ENCODE measurements at places on chromosomes 1 and 21.
A peak's percentile ranks its signal among the peaks of the same experiment; 100 is the strongest.

DNA sequence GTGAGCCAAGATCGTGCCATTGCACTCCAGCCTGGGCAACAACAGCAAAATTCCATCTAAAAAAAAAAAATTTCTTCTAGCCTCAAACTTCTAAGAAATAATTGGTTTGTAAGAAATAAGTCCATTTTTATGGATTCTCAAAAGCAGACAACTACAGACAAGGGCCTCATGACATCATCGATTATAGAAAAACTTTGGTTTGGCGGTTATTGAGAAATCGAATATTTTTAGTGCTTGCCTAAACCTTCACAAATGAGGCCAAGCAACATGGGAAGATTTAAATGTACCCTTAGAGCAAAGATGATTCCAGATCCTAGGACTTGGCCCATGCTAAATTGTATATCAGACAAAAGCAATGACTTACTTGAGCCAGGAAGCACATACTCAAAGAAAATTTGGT, 27.8 kb upstream of the MX1 start:
- DNase-seq: no peak

- no peak for DNase-seq
These were observed 10.7 kb upstream of the IFNAR1 start for GRCh38 chr21:33314111-33314510.

DNA sequence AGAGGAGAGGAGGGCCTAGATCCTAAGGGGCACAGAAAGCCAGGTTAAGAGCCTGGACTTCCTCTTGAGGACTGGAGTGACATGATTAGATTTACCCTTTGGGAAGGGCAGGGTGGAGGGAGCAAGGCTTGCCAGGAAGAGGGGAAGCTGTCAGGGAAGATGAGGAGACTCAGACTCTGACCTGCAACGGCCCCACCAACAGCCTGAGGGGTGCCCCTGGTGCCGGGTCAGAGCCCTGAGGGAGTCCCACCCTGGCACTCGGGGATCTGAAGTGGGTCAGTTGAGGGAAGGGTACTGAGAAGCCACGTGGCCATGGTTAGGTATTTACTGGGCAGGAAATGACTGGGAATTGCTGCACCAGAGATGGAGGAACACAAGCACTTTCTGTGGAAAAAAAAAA, 9.8 kb downstream of the ECE1 start:
- DNase-seq: no peak

- no peak for DNase-seq
These were observed 13.9 kb downstream of the IL6R start for GRCh38 chr1:154418923-154419619.

DNA sequence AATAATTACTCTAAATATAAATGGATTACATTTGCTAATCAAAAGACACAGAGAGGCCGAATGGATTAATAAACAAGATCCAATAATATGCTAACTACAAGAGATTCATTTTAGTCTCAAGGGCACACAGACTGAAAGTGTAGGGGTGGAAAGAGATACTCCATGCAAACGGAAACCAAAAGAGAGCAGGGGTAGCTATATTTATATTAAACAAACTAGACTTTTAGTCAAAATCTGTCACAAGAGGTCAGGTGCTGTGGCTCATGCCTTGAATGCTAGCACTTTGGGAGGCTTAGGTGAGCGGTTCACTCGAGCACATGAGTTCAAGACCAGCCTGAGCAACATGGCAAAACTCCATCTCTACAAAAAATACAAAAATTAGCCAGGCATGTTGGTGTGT, 33.6 kb upstream of the DISP1 start:
- DNase-seq: no peak

GRCh38 chr21:46557469-46557868, 47.4 kb downstream of the S100B start:
- no peak for DNase-seq

DNA sequence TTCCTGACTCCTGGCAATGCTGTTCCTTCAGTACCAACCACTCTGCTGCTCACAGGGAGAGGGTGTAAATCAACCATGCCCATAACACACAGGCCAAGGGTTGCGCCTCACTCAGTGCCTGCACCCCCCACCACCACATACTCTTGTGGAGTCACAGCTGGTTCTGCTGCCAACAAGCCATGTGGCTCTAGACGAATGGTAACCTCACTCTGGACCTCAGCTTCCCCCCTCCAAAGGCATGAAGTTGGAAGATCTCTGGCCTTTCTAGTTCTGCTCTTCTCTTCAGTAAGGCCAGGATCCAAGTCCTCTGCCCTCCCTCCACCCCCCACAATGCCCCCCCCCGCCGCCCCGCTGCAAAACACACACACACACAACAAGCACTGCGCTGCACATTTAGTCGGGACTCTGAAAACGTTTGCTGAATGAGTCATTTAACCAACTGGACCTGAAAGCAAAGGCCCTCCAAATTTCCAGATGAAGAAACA, 1.7 kb upstream of the GLIS1 start:
- no peak for DNase-seq

DNA sequence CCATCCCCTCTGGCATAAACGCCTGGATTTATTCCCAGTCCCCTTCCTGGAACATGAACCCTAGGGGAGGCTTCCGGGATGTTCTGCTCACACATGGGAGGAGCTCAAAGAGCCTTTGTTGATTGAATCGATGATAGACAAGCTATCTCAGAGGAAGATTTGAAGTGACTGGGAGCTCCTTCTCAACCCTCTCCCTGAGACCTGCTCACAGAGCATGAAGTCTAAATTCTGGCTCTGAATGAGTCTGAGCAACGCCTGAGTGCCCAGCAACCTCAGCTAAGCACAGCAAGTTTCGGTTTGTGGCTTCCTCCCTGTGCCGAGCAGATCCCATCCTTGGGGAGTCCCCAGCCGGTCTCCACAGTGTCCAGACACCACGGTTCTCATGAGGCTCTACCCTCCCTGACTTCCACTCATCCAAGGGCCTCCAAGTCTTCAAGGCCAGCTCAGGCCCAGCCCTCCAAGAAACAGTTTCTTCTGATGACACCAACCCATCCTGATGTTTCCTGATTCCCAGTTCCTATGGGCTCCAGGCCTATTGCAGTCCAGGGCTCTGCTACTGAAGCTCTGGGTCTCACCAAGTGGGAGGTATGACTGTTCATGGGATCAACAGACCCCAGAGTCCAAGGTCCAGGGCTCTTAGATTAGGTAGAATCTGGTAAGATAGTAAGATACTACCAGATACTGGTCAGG, 190.8 kb downstream of the DYRK1A start:
- no peak for DNase-seq

DNA sequence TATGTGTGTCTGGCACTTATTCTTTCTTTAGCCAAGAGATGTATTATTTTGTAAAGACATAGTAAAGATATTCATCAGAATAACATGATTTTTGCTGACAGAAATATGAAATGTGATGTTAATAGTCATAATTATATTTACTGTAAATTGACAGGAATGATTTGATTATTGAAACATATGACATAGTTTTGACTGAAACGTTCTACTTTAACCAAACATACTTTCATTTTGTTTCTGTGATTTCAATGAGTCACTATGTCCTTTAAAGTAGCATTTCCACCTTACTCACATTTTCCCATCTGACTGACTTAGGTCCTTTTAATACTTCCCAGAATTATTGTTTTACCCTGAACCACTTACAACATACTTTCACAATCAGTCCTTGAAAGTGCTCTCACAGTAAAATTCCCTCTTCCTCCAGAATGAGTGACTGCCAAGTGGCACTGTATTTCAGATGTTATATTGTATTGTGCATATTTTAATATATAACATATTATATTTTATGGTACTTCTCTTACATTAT, 437.9 kb downstream of the NCAM2 start:
- no peak for DNase-seq

DNA sequence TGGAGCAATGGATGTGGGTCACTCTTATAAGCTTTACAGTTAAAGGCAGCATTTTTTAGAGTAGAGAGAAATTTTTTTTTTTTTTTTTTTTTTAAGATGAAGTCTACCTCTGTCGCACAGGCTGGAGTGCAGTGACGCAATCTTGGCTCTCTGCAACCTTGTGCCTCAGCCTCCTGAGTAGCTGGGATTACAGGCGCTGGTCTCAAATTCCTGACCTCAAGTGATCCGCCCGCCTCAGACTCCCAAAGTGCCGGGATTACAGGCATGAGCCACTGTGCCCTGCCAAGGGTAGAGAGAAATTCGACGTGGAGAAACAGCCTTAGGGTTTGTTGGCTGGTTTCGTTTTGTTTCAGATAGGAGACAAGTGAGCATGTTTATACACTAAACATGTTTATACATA, 594.2 kb upstream of the ADAMTS5 start:
- no peak for DNase-seq

- no peak for DNase-seq
These were observed 18.3 kb downstream of the PBX1 start for GRCh38 chr1:164577291-164577690.

DNA sequence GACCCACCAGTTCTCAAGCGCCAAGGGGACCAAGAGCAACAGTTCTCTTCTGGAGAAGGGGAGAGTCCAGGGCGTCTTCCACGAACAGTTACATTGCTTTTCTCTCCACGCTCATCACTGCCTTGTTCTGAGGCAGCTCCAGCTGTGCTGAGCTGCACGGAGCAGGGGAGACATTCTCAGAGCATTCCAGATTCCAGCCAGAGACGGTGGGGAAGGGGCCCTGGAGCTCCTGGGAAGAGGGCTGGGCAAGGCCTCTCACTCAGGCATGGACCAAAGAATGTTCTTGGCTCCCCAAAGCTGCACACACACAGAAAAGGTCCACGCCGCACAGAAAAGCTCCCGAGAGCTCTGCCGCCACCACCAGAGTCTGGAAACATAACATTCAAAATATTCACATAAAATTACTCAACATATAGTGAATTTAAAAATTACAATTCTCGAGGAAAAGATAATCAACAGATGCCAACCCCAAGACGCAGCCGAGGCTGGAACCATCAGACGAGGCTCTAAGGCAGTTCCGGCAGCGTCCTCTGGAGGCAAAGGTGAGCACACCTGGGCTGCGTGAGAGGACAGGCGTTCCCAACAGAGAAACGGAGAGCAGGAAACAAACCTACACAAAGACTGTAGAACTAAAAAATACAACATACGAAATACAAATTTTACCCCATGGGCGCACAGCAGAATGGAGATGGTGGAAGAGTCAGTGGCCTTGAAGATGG, 40.5 kb downstream of the UBE2G2 start:
- no peak for DNase-seq

DNA sequence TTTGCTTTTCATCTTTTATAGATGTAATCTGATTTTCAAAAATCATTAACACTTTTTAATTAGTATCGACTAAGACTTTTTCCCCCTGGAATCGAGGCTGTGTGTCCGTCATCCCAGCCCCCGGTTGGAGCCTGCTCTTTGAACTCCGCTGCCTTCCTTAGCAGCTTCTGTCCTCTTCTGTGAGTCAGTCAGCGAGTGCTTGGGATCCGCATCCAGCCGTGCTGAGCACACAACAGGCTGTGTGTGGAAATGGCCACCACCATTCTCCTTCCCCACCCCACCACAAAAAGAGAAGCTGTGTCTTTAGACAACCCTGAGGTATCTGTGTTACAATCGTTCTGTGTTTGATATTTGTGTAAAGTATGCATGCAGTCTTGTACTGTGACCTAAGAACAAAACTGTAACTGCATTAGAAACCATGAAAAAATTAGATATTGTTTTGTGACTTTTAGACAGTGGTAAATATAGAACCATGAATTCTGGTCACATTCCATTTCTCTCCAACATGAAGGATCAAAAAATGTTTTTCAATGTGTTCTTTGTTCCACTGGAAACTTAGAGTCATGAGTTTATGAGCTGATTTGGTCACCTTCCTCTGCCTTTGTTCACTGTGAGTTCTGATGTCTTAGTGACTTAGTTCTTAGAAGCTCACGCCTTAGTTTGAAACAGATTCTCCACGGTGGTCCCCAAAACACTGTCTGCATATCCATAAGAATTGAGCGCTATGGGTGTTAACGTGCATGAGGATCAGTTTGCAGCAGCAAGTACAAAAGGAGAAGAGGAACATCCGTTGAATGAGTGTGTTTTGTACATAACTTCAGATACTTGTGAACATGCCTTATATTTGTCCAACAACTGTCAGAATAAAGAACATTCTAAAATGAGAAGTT, 64.7 kb downstream of the VPS26C start:
- DNase-seq: no peak

DNA sequence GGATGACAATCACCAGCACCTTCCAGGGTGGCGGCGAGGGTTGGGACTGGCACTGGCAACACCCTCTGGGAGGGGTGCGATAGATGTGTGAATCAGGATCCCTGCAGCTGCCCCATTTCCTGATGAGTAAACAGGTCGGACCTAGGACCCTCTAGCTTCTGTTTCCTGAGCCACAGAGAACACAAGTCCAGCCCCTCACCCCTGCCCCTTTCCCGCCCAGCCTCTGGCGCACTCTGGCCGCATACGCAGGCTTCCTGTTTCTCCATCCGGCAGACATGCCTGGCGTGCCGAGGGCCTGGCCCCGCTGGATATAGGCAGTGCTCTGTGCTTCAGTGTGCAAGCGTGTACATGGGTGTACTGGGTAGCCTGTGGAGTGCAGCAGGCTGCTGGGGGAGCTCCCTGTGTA, 4.6 kb downstream of the PEAR1 start:
- peak; percentile 51 for DNase-seq

- no peak for DNase-seq
These were observed 59.1 kb downstream of the EIF4G3 start for GRCh38 chr1:21117597-21118001.

DNA sequence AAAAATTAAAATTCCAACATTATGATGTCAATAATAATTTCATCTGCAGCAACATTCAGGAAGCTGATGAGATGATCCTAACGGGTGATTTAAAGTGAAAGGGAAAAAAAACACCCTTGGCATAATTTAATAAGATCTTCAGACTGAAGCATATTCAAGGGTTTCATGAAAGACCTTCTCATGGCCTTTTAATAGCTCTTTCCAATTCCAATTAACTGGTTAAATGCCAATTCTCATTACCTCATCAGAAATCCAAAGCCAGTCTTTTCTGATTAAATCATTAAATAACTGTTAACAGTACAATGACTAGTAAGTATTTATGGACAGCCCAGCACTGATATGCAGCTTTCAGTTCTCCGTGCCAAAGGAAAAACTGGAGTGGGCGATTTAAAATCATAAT, 407.5 kb downstream of the SMYD3 start:
- no peak for DNase-seq

DNA sequence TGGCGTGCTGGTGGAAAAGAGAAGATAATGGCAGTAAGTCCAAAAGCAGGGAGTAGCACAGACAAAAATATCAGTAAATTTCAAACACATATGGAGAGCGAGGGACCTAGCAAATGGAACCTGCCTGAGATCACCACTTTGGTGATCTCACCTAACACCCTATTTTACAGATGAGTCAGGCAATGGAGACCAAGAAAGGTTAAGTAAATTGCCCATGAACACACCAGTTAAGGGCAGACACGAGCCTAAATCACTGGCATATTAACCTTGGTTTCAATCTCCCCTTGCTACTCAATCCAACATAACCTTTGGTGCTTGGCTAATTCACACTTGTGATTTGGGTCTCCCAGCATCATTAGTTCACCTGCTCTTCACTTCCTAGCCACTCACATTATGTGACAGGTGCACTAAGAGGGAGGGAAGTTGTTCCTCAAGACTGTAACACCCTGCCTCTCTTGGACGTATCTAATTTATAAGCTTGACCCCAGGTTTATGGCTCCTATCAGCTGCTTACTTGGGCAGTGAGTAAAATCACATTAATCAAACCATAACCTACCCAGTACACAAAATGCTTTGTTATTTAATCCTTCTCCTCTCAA, 11.5 kb downstream of the ZNF697 start:
- DNase-seq: no peak

All from RWPE1 (cell line).